Activated CD8-positive, alpha-beta memory T cell treated with anti-CD3 and anti-CD28 coated beads, Interleukin-2, amount 10 ng/mL, durations not matched to agents 7 days and 5 days (primary cell): ENCODE measurements at places on chromosomes 2 and 18. TPM values are rescaled to one million over a fixed set of nuclear protein-coding genes. Genes with fewer than 3 reads are reported as not detected.

DNA sequence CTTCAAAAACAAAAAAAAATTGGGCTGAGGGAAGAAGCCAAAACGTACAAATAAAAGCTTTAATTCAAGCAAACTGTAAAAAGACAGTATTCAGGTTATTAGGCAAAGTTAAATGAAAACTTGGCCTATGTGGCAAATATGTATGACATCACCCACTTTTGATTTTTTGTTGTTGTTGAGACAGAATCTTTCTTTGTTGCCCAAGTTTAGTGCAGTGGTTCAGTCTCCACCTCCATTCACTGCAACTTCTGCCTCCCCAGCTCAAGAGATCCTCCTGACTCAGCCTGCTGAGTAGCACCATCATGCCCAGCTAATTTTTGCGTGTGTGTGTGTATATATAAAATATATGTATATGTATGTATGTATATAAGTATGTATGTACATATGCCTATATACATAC lies 440.4 kb upstream of the NRXN1 start:
- no peaks in the 10 kb centered on the region for H3K27me3 ChIP-seq
- no peaks in the 10 kb centered on the region for H3K36me3 ChIP-seq
- H3K4me1 ChIP-seq: no peaks in the 10 kb centered on the region
- H3K4me3 ChIP-seq: no peak overlapping the region

GRCh38 chr2:60998628-60999545 lies 18.6 kb upstream of the PEX13 start:
- H3K4me3 ChIP-seq: no peak overlapping the region
- no peak overlapping the region for H3K27ac ChIP-seq
- H3K27me3 ChIP-seq: no peaks in the 10 kb centered on the region
- peaks cover 4% of the 10 kb centered on the region for H3K4me1 ChIP-seq
- no peak for DNase-seq

Gene RELCH
- 33.3 TPM for total RNA-seq

Gene CD302
- 0.20 TPM for total RNA-seq

DNA sequence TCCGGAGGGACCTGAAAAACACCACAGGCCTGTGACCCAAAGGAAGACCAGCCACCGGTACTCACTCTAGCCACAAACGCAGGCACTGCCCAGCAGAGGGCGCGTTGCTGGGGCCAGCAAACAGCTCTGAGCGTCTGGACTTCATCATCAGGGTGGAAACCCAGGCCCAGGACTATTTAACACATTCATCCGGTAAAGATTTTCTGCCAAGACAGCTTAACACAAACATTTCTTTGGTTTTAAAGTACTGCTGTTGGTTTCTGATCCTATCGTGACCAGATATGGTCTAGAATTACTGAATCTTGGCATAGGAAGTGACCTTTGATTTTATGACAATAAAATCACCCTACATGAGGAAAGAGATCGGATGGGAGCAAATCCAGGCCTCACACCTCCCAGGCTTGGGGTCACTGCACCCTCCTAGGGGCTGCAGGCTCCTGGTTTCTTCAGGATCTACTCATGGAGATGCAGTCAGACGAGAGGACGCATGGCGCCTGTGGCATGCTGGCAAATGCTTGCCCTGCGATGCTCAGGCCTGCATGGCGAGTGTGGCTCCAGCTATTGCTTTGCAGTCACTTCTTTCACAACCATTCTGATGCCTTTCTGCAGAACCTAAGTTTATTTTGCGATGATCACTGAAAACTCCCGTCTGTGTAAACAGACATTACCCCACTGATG lies 130.4 kb downstream of the COL4A4 start:
- no peaks in the 10 kb centered on the region for H3K36me3 ChIP-seq
- peaks cover 3% of the 10 kb centered on the region for H3K4me1 ChIP-seq
- H3K27ac ChIP-seq: no peak overlapping the region
- H3K4me3 ChIP-seq: no peak overlapping the region
- H3K27me3 ChIP-seq: peaks cover 21% of the 10 kb centered on the region
- peak; percentile 45 for DNase-seq

Gene DLX2
- 0.12 TPM for total RNA-seq

DNA sequence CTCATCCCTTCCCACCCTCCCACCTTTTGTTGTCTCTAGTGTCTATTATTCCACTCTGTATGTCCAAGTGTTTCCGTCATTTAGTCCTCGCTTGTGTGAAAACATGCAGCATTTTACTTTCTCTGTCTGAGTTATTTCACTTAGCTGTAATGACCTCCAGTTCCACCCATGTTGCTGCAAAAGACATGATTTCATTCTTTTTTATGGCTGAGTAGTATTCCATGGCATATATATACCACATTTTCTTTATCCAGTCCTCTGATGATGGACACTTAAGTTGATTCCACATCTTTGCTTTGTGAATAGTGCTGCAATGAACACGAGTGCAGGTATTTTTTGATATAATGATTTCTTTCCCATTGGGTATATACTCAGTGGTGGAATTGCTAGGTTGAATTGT lies 296.7 kb downstream of the MBD5 start:
- H3K36me3 ChIP-seq: peaks cover 5% of the 10 kb centered on the region
- DNase-seq: no peak
- no peaks in the 10 kb centered on the region for H3K4me1 ChIP-seq
- H3K4me3 ChIP-seq: no peak overlapping the region

DNA sequence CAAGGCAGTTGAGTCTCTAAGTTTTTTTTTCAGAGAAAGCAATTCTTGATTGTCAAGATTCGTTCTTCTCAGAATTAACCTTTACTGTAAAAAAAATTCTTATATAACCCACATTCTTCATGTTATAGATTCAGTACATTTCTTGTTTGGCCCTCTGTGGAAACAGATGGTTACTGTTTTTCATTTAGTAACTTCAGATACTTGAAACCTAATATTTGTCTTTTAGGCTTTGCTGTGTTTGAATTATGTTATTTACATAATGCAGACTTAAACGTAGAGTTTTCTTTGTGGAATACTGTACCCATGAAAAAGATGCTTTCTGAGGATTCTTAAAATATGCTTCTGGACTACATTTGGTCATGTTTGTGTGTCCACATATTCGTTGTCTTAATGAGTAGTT lies 48.2 kb downstream of the EML4 start:
- no peak overlapping the region for H3K4me3 ChIP-seq
- H3K4me1 ChIP-seq: peaks cover 17% of the 10 kb centered on the region
- DNase-seq: no peak
- no peak overlapping the region for H3K27ac ChIP-seq
- no peaks in the 10 kb centered on the region for H3K27me3 ChIP-seq
- peaks cover 13% of the 10 kb centered on the region for H3K36me3 ChIP-seq

Gene STAT1
- total RNA-seq: 385 TPM

Gene LYPD1
- total RNA-seq: not detected

DNA sequence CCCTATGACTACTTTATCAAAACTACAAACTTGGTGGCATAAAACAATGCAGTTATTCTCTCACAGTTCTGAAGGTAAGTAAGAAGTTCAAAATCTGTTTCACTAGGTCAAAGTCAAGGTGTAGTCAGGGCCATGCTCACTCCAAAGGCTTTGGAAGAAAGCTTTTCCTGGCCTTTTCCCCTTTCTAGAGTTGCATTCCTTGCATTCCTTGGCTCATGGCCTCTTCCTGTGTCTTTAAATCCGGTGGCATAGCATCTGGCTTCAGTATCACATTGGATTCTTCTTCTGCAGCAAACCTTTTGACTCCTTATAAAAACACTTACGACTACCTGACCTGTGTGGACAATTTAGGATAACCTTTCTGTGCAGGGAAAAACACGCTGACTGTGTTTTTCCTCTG lies 543.5 kb upstream of the HNMT start:
- no peak for DNase-seq
- H3K36me3 ChIP-seq: no peaks in the 10 kb centered on the region
- H3K27ac ChIP-seq: no peak overlapping the region

GRCh38 chr2:47015206-47015605 lies 99.6 kb upstream of the MCFD2 start:
- no peaks in the 10 kb centered on the region for H3K27me3 ChIP-seq
- H3K4me1 ChIP-seq: no peaks in the 10 kb centered on the region
- no peak for DNase-seq
- H3K36me3 ChIP-seq: peaks cover 8% of the 10 kb centered on the region

Gene REG3G
- not detected for total RNA-seq

GRCh38 chr2:16738361-16739225 lies 73.0 kb upstream of the CYRIA start:
- H3K27ac ChIP-seq: no peak overlapping the region
- H3K36me3 ChIP-seq: no peaks in the 10 kb centered on the region
- H3K4me3 ChIP-seq: no peak overlapping the region
- H3K27me3 ChIP-seq: no peaks in the 10 kb centered on the region

GRCh38 chr2:60447943-60448342 lies 105.5 kb downstream of the BCL11A start:
- no peaks in the 10 kb centered on the region for H3K4me1 ChIP-seq
- no peaks in the 10 kb centered on the region for H3K36me3 ChIP-seq
- no peaks in the 10 kb centered on the region for H3K27me3 ChIP-seq
- no peak for DNase-seq

DNA sequence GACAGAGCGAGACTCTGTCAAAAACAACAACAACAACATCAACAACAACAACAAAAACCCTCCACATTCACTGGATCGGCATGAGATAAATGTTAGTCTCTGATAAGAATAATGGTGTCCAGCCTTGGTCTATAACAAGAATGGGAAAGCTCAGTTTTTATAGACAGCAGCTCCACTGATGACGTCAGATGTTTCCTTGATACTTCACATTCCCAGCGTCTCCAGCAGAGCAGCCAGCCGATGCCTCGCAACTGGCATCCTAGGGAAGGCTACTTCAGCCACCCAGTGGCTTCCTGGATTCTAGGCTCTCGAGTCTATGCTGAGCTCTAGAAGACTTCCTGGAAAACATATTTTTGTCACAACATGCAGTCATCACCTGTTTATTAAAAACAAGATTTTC lies 271.4 kb upstream of the SMIM21 start:
- no peak overlapping the region for H3K4me3 ChIP-seq
- no peaks in the 10 kb centered on the region for H3K4me1 ChIP-seq
- no peaks in the 10 kb centered on the region for H3K36me3 ChIP-seq
- H3K27me3 ChIP-seq: no peaks in the 10 kb centered on the region
- no peak overlapping the region for H3K27ac ChIP-seq

GRCh38 chr2:66452214-66452613 lies 17.3 kb downstream of the MEIS1 start:
- no peak for DNase-seq
- no peaks in the 10 kb centered on the region for H3K4me1 ChIP-seq
- H3K4me3 ChIP-seq: no peak overlapping the region
- H3K36me3 ChIP-seq: no peaks in the 10 kb centered on the region
- no peak overlapping the region for H3K27ac ChIP-seq

GRCh38 chr2:35819033-35819432 lies 536.5 kb upstream of the CRIM1 start:
- no peak overlapping the region for H3K27ac ChIP-seq
- no peaks in the 10 kb centered on the region for H3K36me3 ChIP-seq
- no peak overlapping the region for H3K4me3 ChIP-seq
- no peaks in the 10 kb centered on the region for H3K4me1 ChIP-seq

DNA sequence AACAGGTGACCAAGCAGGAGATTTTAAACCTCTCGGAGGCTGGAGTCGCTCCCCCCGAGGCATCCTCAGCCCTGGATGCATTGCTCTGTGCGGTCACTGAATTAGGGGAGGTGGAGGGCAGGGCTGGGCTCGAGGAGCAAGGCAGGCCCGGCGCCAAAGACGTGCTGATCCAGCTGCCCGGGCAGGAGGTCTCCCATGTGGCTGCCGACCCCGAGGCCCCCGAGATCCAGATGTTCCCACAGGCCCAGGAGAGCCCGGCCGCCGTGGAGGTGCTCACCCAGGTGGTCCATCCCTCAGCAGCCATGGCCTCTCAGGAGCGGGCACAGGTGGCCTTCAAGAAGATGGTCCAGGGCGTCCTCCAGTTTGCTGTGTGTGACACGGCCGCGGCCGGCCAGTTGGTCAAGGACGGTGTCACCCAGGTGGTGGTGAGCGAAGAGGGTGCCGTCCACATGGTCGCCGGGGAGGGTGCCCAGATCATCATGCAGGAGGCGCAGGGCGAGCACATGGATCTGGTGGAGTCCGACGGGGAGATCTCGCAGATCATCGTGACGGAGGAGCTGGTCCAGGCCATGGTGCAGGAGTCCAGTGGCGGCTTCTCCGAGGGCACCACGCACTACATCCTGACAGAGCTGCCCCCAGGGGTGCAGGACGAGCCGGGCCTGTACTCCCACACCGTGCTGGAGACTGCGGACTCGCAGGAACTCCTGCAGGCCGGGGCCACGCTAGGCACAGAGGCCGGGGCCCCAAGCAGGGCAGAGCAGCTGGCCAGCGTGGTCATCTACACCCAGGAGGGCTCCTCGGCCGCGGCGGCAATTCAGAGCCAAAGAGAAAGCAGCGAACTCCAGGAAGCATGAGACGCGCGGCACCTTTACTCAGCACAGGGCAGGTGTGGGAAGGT lies 145.1 kb downstream of the PTGR3 start:
- no peaks in the 10 kb centered on the region for H3K36me3 ChIP-seq
- no peak overlapping the region for H3K27ac ChIP-seq
- H3K4me1 ChIP-seq: peaks cover 2% of the 10 kb centered on the region
- DNase-seq: no peak
- H3K27me3 ChIP-seq: no peaks in the 10 kb centered on the region

Gene APCDD1
- not detected for total RNA-seq

Gene UGT1A10
- total RNA-seq: not detected

Gene ANKRD30B
- not detected for total RNA-seq
